M059J (cell line): ENCODE measurements at places on chromosomes 2 and 18. TPM values are rescaled to one million over a fixed set of nuclear protein-coding genes. Genes with fewer than 3 reads are reported as not detected.

- no peak for DNase-seq
Observed at GRCh38 chr2:88836351-88836750, 144.9 kb downstream of the RPIA start.

- DNase-seq = no peak
Observed at GRCh38 chr2:224072541-224073188, 33.6 kb upstream of the SERPINE2 start.

DNA sequence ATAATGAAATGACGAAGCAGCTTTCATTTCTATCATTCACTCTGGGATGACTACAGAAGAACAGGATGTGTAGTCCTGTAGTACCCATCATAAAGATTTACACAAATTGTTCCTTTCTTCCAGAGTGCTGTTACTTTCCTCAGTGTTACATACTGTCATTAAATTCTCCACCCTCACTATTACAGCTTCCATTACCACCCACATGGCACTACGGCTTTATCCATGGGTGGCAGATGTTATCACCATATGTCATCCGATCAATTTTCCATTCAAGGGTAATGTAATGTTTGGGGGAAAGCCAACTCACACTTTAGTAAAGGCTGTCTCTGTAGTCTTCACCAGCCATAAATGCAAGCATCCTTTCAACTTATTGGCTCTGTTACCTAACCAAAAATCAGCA is 7.1 kb upstream of the CSRNP3 start:
- DNase-seq = no peak

DNA sequence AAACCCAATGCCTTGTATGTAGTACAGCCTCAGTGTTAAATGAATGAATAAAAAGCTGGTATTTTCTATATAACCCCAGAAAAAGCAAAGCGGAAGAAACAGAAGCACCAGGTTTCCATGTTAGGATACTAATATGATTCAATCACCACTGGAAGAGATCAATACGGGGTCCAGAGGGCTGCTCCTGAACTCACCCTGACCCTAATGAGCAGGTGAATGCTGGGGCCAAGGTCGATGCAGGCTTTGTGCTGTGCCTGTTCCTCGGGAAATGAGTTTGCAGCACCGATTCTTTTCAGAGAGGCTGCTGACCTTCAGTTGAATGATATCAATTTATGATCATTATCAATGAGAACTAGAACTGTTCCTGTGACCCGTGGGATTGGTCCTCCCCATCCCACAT is 228.5 kb downstream of the CDCA7 start:
- no peak for DNase-seq

GRCh38 chr18:48656176-48656575 is 117.3 kb downstream of the CTIF start:
- no peak for DNase-seq

DNA sequence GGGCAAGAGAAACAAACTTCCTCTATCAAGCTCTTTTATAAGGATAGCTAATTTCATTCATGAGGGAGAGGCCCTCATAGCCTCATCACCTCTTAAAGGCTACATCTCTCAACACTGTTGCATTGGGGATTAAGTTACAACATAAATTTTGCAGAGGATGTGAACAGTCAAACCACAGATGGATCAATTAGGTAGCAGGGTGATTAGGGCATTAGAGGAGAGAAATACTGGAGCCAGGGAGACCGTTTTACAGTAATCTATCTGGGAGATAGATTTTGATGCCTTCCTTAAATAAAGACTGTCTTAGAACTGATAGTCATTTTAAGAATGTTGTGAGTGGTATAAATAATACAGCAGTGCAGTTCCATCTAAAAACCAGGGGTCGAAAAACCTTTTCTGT is 258.9 kb downstream of the DCC start:
- no peak for DNase-seq

- no peak for DNase-seq
Observed at GRCh38 chr2:190420801-190421200, 12.6 kb downstream of the MFSD6 start.

DNA sequence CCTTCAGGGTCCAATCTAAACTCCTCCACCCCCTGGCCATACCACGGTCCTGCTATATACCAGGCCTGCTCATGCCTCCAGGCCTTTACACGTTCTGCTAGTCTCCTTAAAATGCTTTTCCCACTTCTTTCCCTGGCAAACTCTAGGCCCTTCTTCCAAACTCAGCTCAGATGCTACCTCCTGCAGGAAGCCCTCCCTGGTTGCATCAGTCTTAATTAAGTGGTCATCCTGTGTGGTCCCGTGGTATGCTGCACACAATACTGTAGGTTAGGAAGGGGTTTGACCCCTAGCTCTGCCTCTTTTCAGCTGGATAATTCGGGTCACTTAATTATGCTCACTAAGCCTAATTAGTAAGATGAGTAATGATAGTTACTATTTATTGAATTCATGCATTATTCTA is 85.9 kb upstream of the SP3 start:
- no peak for DNase-seq

GRCh38 chr18:9292047-9292446 is 42.5 kb upstream of the TWSG1 start:
- no peak for DNase-seq

DNA sequence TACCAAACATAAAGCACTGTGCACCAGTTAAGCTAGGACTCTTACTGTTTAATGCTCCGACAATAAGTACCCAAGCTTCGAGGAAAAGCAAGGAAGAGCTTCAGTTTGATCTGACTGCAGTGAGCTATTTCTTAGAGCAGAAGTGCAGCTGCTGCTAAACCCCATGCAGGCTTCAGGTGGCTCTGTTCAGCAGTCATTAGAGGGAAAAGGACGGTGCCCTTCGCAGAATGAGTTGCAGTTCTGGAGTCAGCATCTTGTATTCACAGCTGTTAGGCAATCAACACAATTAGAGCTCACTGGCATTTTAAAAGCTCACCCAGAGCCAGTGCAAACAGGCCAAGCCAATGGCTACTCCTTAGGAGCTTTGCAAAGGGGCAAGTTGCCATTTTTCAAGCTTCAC is 1.5 kb upstream of the CERKL start:
- DNase-seq = no peak

GRCh38 chr2:72583376-72583775 is 242.5 kb downstream of the EXOC6B start:
- no peak for DNase-seq

GRCh38 chr2:132725148-132725547 is 55.1 kb upstream of the LYPD1 start:
- DNase-seq = no peak

DNA sequence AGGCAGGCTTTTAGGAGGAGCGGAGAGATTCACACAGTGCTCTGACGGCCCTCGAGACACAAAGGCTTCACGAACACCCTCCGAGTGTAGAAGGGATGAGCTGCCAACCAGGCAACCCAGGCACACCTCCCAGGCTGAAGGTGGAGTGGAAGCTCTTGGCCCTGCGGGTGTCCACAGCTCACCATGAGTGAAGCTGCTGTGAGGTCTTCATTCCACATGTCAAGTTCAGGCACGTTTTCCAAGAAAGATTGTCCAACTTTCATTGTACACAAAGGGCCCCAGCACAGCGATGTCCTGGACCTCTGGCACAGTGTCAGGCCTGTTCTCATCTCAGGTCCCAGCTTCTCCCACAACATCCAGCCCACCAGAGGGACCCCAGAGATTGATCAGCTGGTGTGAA is 13.4 kb downstream of the PARD6G start:
- DNase-seq = no peak

Gene MEIS1
- total RNA-seq = 3.4 and 4.5 TPM in 2 replicates

Gene SCYGR5
- total RNA-seq = not detected in 2 replicates

Gene KYNU
- 11.3 and 14.5 TPM in 2 replicates for total RNA-seq

Gene SERPINB12
- total RNA-seq = not detected in 2 replicates

Gene EVA1A
- total RNA-seq = 122 and 124 TPM in 2 replicates

Gene RPS27A
- total RNA-seq = 1,237 and 1,604 TPM in 2 replicates
